ENCODE measurements at places on chromosomes 5 and 9.

- no peak for DNase-seq
These were observed 179.5 kb downstream of the YTHDC2 start for GRCh38 chr5:113692891-113693457.

DNA sequence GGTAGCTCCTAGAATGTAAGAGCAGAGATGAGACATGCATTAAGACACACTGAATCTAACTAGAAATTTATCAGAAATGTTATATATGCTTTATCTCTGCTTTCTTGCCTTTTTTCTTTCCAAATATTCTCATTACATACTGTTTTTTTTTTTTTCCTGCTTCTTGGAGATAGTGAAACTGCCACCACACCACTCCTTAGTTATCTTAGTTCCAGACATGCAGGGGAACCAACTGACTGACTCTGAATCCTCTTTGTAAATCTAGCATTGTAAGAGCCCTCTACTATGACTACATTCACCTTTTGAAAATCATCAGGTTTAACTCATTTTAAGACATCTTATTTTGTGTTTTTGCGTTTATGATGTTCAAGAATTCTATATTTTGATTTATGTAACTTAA is 181.3 kb upstream of the ST8SIA4 start:
- no peak for DNase-seq

DNA sequence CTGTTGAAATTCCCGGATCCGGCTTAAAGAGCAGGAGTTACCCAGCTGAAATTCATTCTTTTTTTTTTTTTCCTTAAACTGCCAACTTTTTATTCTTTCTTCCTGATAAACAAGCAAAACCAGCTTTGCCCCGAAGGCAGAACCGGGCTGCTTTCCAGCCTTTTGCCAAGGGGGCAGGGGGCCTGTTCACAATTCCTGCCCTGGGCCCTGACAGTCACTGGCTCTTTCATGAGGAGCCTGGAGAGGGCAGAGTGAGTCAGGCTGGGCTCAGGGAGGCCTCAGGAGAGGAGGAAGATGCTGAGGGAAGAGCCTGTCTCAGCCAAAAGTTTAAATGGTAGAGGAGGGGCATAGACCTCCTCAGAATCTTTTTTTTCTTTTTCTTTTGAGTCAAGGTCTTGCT is 4.8 kb downstream of the GLIPR2 start:
- no peak for DNase-seq

GRCh38 chr5:78376315-78376714 is 15.9 kb downstream of the SCAMP1 start:
- DNase-seq, result no peak

- no peak for DNase-seq
These were observed 42.7 kb upstream of the IRX4 start for GRCh38 chr5:1925111-1926070.

DNA sequence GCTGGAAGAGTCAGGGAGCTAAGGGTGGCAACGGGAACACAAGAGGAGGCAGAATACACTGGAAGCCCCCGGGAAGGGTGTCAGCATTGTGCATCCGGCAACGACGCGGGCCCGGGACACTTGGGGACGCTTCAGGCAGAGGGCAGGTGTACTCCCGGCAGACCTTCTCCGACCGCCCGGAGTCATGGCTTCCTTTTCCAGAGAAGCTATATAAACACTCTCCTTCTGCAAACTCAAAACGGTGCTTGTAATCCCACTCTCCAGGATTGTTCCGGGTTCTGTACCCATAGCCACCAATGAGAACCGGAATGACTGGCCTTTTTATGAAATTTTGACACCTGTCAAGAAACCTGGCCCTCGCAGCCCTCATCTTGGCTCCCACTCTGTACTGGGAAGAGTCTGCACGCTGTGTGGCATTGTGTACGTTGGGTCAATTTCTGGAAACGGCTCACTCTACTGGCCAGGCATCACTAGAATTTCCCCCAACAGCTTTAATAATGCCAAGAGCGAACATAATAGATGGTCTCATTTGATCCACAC is 462 bp upstream of the MCC start:
- no peak for DNase-seq

- no peak for DNase-seq
These were observed 216.8 kb upstream of the TBC1D2 start for GRCh38 chr9:98472216-98472615.

- DNase-seq, result no peak
These were observed 1.6 kb downstream of the HINT1 start for GRCh38 chr5:131163276-131164119.

DNA sequence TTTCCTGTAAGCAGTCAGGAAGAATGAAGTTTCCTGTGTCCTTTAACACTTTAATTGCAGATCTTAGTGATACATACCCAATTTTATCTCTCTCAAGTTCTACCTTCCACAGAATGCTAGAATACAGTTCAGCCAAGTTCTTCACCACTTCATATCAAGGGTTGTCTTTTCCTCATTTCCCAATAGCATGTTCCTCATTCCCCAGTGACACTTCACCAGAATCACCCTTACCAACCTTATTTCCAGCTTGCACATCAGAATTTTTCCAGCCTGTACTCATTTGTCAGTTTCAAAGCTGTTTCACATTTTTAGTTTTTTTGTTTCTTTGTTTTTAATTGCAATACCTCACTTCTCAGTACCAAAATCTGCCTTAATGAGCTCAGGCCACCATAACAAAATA is 126.1 kb downstream of the ESM1 start:
- DNase-seq, result no peak

DNA sequence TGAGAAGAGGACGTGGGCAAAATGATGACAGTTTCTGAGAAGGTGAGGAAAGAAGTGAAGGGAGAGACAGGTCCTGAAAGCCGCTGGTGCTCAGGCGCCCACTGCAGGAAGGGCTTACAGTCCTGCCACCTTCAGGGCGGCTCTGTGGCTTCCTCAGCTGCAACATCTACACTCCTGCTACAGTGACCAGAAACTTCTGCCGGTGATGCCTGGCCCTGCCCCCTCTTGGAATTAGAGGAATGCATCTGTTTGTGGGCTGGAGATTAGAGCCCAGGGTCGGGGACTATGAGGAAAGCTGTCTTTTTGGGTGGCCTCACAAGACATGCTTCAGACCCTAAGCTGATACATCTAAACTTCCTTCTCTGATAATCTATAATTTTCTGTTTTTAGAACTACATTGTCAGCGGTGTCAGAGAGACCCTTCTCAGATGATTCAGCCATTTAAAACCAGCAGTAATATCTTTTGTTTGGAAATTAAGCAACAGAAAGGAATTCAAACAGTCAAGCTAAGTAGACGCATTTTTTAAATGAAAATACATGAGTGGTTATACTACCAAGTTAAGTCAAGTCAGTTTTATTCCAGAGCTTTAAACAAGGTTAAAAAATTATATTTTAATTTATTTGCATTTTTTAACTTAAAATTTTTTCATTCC is 30.4 kb downstream of the PRDM6 start:
- no peak for DNase-seq

GRCh38 chr9:108838017-108838416 is 17.8 kb downstream of the ACTL7B start:
- no peak for DNase-seq

DNA sequence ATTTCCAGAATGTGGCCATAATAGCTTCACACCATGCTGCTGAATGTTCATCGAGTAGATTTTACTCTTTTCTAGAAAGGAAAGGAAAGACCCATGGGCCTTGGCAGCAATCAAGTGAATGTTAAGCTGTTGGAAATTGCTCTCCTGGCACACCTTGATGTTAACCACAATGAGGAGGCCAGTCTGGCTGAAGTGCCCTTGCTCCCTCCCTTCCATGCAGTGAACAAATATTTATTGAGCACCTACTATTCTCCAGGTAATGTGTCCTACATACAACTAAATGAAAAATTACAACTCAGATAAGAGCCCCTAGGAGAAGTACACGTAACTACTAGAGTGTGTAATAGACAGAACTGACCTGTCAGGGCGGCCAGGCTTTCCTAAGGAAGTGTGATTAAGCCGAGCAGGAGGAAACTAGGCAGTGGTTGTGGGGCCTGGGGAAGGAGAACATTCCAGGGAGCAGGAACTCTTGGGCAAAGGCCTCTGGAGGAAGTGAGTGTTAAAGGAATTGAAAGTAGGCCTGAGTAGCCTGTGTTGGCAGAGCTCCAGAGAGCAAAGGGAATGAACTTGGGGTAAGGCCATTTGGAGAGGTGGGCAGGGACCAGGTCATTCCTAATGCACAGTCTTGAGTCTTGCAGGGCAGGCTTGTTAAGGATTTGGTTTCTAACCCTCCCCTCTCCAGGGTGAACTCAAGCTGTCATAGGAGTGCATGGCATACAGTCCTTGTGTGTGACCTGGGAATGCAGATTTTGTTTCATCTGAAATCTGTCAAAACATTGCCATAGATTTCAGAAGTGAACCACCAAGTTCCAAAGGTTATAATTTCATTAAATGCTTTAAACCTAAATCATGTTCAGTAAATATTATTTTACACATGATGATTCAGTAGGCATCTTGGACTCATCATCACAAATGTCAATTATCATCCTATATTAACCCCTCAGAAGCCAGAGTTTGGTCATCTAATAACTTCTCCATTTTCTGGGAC is 9.0 kb upstream of the ZSWIM6 start:
- no peak for DNase-seq

DNA sequence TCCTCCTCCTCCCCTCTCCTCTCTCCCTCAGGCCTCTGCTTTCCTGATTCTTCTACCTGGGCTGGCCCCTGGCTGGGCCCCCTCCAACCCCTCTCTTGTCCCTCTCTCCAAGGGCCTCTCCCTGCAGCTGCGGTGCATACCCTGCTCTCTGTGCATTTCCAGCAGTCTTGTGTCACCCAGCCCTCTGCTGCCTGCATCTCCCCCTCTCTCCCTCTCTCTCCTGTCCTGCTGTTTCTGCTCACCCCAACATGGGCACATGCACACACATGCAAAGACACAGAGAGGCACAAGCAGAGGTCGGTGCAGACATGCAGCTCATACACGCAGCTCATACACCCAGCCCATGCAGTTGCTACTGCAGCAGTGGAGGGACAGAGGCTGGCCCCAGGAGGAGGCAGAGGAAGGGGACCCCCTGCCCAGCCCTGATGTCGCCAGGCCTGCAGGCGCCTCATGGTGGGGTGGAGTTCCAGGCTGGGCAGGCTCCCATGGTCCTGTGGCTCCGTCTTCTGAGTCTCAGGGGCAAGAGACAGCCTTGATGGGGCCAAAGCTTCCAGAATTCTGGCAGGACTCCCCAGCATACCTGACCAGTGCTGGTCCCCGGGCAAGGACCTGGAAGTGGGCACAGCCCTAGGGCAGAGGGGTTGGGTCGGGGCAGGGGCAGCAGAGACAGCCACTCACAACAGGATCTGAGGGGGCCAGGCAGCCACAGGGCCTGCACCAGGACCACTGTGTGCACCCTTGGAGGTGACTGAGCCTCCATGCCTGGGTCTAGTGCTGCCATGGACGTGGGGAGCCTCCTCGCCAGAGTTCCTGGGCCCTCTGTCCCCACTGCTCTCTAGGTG is 216.9 kb downstream of the C9orf50 start:
- no peak for DNase-seq

GRCh38 chr9:133948561-133949485 is 43.3 kb downstream of the VAV2 start:
- DNase-seq, result no peak

GRCh38 chr9:115063058-115063845 is 54.7 kb downstream of the TNC start:
- DNase-seq, result no peak

GRCh38 chr9:125747765-125748445 is 732 bp downstream of the PBX3 start:
- peak; percentile 14 for DNase-seq

DNA sequence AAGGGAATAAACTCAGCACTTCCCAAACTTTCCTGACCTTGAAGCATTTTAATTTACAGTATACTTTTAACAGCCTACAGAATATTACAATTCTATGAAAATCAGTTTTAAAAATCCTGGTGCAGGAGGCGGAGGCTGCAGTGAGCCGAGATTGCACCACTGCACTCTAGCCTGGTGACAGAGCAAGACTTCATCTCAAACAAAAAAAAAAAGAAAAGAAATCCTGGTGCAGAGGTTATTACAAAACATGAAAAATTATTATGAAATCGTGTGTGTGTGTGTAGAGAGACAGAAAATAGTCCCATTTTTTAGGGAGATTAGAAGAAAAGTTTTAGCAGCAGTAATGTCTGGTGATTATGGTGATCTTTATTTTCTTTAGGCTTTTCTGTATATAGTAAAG is 26.9 kb downstream of the GOLPH3 start:
- DNase-seq, result no peak

DNA sequence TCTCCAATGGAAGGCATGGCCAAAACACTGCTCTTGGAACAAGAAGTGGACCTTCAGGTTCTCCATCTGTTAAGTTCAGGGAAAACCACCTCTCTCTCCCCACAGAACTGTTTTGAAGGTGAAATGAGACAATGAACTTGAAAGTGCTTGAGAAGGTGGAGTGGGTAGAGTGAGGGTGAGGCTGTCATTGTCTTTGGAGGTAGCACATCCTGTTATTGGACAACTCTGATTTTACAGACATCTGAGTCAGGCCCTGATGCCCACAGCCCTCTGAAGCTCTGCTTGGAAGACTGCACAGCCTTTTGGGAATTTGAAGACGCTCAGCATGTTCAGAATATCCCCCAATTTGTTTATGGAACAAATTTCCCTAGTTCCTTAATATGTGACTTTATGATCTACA is 27.6 kb upstream of the TEX48 start:
- DNase-seq, result no peak

DNA sequence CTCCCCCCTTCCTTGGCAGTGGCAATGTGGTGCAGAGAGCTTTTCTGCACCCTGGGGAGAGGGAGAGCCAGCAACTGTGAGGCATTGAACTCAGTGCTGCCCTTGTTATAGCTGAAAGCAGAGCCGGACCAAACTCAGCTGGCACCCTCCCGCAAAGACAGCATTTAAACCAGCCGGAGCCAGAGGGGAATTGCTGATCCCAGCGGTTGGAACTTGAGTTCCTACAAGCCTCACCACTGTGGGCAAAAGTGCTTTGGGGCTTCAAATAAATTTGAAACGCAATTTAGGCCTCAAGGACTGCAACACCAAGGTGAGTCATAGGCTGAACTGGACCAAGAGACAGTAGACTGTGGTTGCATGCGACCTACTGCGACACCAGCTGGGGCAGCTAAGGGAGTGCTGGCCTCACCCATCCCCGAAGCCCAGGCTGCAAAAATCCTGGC is 207.6 kb upstream of the CDKN2B start:
- DNase-seq, result no peak

GRCh38 chr9:136562746-136563495 is 17.1 kb upstream of the NOTCH1 start:
- no peak for DNase-seq

GRCh38 chr5:128196791-128197190 is 113.2 kb downstream of the SLC12A2 start:
- no peak for DNase-seq

DNA sequence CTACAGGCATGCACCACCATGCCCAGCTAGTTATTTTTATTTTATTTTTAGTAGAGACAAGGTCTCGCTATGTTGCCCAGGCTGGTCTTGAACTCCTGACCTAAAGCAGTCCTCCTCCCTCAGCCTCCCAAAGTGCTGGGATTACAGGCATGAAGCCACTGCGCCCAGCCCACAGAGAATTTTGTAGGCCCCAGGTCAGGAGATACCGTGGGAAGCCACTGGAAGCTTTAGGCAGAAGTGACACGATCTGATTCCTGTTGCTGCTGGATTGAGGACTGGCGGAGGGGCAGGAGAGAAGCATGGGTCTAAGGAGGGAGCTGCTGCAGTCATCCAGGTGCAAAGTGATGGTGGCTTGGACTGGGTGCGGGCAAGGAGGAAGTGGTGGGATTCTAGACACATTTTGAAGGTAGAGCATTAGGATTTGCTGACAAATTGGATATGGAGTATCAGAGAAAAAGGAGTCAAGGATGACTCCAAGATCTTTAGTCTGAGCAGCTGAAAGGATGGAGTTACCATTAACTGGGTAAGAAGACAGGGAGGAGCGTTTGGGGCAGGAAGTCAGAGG is 20.7 kb downstream of the TCF7 start:
- DNase-seq, result peak; percentile 1

GRCh38 chr5:135876146-135876545 is 19.5 kb downstream of the IL9 start:
- no peak for DNase-seq
